ENCODE measurements at places on chromosomes 4 and X.
A peak's percentile ranks its signal among the peaks of the same experiment; 100 is the strongest.

DNA sequence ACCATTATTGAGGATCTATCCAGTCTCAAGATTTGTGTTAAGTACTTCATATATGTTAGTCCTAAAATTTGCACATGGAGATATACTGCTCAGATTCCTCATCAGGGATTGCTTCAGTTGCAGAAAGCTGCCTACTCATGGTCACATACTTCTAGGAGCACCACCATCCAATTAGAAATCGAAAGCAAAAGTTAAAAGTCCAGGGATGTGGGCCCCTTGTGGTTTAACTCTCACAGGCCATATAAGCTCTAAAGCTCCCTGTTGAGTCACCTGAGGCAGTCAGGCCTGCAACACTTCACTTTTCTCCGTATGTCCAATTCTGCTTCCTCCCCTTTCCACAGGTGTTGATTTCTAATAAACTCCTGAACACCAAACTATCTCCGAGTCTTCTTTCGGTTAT lies 84.2 kb downstream of the CNOT6L start:
- DNase-seq, result peak; percentile 59

DNA sequence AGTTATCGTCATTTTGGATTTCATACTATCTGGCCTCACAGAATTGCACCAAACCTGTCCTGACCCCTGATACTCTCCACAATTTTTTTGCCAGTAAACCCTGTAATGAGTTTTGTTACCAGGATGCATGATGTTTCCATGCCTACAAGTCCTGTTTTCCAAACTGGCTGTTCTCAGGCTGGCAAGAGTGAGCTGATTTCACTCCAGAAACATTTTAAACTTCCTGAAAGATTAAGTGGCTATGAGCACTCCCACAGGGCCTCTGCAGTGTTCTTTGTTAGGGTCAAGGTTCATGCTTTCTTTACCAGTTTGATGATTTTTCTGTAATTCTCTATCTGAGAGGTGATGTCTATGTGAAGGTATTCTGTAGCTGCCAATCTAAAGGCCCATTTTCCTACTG lies 31.7 kb upstream of the PDLIM3 start:
- DNase-seq, result no peak

- no peak for DNase-seq
Measured at GRCh38 chr4:142777045-142777743, 68.9 kb downstream of the INPP4B start.

GRCh38 chr4:90128961-90129495 lies 1.8 kb downstream of the CCSER1 start:
- DNase-seq, result no peak

GRCh38 chr4:147830987-147831386 lies 99.1 kb downstream of the ARHGAP10 start:
- no peak for DNase-seq

DNA sequence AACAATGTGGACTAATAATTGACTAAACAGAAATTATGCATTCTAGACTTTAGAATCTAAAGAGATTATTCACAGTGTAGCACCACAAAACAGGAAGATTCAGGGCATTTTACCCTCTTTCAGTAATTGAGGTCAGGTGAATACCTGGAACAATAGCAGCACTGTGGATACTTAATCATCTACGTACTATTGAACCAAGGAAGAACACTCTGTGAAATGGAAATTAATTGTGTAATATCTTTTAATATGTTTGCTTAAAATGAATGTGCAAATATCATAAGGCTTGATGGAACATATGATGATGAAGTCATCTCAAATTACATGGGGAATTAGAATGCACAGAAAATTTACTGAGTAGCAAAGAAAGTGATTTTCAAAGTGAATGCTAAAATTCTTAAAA lies 68.5 kb upstream of the MAP9 start:
- no peak for DNase-seq

DNA sequence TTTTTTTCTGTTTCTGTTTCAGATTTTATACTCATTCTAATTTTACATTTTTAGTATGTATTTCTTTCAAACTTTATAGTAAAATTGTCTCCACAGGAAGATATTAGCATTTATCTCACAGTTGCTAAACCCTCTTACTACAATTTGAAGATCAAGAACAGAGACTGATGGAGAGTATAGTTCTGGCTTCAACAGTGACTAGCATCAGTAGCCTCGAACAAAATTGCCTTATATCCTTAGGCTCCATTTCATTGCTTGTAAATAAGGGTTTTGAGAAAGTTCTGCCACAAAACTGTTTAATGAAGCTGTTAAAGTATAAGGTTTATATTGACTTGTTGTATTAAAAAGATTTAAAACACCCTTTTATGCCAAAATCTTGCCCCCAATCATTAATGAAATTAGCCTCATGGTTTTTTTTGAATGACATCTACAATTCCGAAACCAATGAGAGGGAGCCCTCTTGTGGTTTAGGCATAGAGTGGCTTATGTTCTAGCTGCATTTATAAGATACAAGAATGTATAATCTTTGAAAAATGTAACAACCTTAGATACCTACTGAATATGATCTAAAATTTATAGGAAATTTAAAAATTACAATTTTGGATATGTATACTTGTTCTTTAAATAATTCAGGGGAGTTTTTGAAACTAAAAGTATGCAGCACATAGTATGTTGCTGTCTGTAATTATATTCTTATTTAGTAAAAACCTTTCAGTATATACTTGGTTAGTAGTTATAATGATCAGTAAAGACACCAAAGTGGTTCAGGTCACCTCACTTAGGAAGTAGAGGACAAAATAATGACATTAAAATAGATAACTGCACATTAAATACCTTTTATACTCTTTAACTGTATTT lies 109.8 kb upstream of the HPGD start:
- DNase-seq, result no peak

GRCh38 chr4:19095491-19096046 lies 1074.0 kb upstream of the LCORL start:
- no peak for DNase-seq

DNA sequence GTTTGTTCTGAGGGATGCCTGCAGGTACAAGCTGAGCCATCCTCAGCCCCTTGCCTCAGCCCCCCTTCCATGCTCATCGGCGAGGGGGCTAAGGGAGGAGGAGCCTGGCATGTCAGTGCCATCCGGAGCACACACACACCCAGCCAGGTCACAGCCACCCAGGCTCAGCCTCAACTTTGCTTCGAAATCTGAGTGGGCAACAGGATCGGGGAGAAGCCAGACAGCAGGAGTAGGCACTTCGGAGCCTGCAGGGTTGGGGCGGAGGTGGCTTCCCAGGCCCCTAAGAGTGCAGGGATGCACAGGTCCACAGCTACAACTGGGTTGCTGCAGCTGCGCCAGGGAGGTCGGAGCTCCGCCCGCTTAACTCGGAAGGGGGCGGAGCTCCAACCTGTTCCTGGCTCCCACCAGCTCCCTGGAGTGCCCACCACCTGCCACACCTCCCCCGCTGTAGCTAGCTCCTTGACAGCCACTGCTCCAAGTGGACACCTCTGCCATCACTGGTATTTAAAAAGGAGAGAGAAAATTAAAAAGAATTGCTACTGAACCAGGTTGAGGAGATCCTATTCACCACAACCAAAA lies 192.9 kb upstream of the GALNT7 start:
- no peak for DNase-seq

DNA sequence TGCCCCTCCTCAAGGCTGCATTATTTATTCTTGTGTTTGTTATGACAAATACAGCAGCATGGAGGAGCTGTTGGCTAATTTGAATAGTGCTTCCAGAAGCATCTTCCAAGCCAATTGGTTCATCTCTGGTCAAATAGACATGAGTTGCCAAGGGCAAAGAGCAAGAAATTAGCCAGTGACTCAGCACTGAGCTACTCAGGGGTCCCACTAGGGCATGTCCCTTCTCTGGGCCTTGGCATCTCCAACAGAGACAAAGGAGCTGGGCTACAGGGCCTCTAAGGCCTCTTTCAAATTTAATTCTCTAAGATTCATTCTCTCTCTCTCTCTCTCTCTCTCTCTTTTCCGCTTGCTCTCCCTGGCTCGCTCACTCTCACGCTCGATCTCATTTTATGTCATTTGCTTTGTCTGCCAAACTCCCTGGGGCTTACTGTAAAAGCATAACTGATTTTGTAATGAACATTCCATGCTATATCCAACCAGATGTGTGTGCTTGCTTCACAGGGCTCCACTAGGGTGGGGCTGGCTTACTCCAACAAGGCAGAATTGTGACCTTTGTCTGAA lies 86.7 kb upstream of the MAGEA4 start:
- DNase-seq, result no peak

DNA sequence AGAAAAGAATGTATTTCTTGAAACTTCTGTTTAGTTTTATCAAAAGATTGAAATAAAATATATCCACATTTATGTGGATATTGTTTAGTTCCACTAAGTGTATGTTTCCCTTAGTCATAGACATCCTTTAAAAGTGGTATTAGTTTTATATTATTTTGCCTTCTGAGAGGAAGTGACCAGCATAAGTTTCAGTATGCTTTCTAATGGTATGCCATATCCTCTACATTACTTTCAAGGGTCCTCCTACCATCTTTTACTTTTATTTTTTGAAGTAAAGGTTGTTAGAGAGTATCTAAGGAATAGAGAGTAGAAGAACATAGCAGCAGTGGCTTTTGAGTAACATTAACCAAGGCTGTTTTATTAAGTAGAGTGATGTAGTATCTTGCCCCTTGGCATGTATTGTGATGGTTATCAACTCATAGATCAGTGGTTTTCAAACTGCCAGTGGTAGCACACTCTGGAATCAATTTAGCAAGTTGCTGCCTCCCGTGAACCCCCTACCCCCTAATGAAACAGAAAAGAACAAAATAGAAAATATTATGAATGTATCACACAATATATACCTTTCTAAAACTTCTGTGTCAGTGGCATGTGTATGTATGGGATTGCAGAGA lies 44.8 kb downstream of the RBPJ start:
- DNase-seq, result no peak

DNA sequence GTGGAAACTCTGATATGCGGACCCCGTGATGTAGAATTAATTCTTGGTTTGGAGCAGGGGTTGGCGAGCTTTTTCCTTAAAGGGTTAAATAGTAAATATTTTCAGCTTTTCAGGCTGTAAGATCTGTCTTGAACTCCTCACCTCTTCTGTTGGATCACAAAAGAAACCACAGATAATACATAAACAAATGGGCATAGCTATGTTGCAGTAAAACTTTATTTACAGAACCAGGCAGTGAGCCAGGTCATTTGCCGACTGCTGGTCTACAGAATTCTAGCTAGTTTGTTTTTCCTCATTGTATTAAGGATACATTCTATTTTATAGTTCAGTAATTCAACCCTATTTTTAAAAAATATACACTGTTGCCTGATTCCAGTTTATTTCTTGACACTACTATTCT lies 116.6 kb downstream of the PAPSS1 start:
- no peak for DNase-seq

- no peak for DNase-seq
Measured at GRCh38 chr4:14864365-14865030, 137.8 kb upstream of the CPEB2 start.

DNA sequence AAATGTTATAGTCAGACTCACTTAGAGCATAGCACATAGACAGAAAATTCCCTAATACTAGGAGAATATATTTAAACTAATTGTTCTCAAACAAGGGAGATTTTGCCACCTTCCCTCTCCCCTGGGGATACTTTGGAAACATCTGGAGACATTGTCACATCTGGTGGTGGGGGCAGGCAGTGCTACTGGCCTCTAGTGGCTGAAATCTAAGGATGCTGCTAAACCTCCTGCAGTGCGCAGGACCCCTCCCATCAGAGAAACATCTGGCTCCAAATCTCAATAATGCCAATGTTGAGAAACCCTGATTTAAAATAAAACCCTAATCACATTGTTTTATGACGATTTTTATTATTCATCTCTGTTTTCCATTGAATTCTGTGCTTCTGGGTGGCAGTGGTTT lies 244.9 kb downstream of the FRMPD4 start:
- DNase-seq, result no peak

GRCh38 chr4:186900232-186900900 lies 176.7 kb upstream of the FAT1 start:
- no peak for DNase-seq

DNA sequence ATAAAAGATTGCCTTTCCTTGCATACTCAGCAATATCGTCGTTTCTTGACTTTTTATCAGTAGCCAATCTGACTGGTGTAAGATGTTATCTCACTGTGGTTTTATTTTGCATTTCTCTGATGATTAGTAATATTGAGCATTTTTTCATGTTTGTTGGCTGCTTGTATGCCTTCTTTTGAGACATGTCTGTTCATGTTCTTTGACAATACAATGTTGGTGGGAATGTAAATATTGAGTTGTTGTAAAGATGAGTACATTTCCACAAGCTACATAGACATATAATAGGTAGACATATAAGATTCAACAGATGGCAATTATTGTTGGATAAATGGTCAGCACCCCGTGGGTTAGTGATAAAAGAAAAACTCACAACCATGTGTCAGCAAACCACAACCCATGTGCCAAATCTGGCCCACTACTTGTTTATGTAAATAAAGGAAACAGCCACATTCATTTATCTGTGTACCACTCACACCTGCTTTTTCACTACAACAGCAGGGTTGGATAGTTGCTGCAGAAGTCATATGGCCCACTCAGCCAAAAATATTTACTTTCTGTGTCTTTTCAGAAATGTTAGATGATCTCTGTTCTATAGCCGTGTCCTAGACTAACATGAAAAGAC lies 153.1 kb upstream of the VCX start:
- no peak for DNase-seq

GRCh38 chr4:154332681-154333421 lies 158.7 kb downstream of the DCHS2 start:
- peak; percentile 79 for DNase-seq

- DNase-seq, result no peak
Measured at GRCh38 chrX:154840856-154841255, 6.4 kb upstream of the SMIM9 start.

DNA sequence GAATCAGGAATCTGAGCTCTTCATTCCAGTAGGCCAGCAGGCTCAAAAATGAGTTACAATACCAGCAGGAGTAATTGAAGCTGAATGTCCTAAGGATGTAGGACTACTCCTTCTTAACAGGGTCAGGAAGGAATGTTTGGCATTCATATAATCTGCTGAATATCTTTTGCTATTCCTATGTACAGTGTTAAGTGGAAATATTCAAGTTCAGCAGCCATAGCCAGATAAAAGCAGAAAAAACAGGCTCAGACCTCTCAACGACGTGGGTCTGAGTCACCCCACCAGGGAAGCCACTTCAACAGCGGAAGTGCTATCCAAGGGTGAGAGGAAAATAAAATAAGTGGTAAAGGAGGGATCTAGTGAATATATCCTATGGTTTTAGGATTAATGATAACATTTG lies 577.0 kb downstream of the SPOCK3 start:
- DNase-seq, result no peak

DNA sequence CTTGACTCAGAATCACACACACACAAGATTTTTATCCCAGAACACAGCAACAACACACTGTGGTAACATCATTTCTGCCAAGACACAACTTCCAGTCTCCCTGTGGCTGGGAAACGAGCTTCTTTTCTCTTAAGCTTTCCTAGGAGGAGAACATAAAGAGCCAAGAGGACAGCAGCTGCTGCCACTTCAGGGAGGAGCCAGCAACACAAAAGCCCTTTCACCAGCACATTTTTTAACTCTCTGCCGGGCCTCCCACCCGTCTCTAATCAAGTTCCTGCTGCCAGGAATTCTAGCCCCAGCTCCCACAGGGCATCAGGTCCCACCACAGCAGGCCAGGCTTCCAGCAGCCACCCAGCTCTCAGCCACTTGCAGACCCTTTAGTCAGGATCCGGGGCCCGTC lies 22.4 kb downstream of the FAT1 start:
- no peak for DNase-seq

- peak; percentile 51 for DNase-seq
Measured at GRCh38 chrX:71661919-71662318, 5.4 kb upstream of the LOC101059915 start.

- no peak for DNase-seq
Measured at GRCh38 chr4:118865091-118865708, 23.5 kb upstream of the SYNPO2 start.
